ENCODE measurements at places on chromosomes 2 and 18.

GRCh38 chr2:117339980-117340379, 474.5 kb upstream of the DDX18 start:
- no peak for DNase-seq

DNA sequence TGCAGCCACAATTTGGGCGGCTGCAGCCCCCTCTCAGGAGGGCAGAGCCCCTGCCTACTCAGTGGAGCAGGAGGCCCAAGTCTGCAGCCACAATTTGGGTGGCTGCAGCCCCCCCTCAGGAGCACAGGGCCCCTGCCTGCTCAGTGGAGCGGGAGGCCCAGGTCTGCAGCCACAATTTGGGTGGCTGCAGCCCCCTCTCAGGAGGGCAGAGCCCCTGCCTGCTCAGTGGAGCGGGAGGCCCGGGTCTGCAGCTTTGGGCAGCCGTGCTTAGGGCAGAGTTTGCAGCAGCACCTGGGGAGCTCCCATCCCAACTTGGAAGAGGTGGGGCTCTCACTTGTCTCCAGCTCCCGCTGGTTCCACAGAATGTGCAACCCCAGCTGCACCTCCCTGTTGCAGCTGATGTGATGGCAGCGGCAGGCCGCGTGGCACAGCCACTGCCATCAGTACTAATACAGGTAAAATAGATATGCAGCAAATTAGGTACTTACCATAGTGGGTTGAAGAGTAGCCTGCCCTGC, 99.4 kb downstream of the TWIST2 start:
- no peak for DNase-seq

- no peak for DNase-seq
Measured at GRCh38 chr2:173296235-173296634, 58.4 kb upstream of the CDCA7 start.

DNA sequence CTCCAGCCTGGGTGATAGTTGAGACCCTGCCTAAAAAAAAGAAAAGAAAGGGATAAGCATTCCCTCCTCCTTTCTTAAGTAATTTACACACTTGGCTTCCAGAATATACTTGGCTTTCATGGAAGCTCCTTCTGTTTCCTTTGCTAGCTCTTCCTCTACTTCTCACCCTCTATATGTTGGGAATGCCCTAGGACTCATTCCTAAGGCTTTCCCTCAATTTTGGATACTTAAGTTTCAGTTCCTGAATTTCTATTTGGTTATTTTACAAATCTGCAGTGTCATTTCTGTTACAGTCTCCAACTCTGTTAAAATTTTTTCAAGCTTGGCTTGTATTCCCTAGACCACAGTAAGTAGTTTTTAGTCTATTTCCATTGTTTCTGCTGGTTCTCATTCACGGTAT, 23.6 kb downstream of the SP3 start:
- DNase-seq = no peak

- DNase-seq = no peak
Measured at GRCh38 chr18:48777744-48778116, 173.0 kb downstream of the SMAD7 start.

GRCh38 chr2:39994151-39994550, 215.1 kb upstream of the THUMPD2 start:
- no peak for DNase-seq

- no peak for DNase-seq
Measured at GRCh38 chr18:24827501-24827900, 367.1 kb downstream of the HRH4 start.

DNA sequence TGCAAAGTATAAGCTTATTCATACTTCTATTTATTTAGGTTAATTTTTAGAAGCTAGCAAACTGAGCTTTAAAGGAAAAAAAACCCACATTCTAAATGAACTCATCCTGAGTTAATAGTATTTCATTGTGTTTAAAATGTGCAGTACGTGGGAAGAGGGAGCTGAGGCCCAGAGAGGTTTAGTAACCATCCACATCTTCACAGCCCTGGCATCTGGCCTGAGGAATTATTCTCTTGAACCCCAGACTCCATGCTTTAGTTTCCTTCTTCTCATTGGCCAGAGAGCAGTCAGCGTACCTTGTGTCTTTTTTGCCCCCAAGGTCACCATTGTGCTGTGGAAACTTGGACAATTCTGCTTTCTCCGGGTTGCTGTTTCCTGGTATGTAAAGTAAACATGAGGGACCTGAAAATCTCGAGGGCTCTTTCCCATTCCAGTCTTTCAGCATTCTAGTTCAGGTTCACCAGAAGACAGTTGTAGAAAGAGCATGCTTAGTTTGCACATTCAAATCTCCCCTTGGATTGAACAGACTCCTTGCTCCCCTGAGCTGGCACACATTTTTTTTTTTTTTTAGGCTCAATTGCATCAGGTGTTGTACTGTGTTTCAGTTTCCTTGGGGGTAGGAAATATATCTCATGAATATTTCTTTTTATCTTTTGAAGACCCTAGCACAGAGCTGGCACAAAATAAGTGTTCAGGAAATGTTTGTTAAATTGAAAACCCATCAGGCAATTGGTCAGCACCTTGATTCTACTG, 81.4 kb downstream of the MYCN start:
- no peak for DNase-seq

DNA sequence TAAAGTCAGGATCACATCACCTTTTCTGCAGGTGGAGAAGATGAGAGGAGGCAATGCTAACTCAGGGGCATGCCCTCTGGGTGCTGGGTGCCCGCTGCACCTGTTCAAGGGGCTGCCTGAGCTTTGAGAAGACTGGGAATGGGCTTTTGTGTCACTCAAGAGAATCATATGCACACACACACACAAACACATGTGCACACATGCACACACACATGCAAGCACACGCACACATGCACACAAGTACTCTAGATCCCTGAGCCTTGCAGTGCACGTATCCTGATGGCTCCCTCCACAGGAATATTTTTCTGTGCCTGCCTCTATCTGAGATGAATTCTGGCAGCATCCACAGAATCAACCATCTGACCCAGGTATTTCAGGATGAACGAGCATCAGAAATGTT, 110.0 kb upstream of the TEX51 start:
- no peak for DNase-seq

- no peak for DNase-seq
Measured at GRCh38 chr2:106307860-106308259, 113.8 kb upstream of the UXS1 start.
